Neural progenitor cell (in vitro differentiated cells): ENCODE measurements at places on chromosomes 2 and 18.

- peak; percentile 70 for DNase-seq
These were observed 189.3 kb upstream of the MYT1L start for GRCh38 chr2:2520401-2520811.

DNA sequence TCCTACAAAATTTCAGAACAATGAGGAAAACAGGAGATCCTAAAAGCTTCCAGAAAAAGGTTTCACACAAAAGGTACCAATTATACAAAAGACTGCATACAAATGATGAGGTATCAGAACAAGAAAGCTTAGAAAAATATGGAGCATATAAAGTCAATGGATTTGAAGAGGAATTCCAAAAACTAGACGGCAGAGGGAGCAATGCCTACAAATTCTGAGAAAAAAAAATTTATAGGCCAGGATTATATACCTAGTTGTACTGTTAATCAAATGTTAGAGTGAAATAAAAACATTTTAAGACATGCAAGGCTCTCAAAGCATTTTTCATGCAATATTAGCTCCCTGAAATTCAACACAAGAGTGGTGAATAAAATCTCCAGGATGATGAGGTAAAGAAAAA, 106.2 kb downstream of the ZRANB3 start:
- DNase-seq: no peak

DNA sequence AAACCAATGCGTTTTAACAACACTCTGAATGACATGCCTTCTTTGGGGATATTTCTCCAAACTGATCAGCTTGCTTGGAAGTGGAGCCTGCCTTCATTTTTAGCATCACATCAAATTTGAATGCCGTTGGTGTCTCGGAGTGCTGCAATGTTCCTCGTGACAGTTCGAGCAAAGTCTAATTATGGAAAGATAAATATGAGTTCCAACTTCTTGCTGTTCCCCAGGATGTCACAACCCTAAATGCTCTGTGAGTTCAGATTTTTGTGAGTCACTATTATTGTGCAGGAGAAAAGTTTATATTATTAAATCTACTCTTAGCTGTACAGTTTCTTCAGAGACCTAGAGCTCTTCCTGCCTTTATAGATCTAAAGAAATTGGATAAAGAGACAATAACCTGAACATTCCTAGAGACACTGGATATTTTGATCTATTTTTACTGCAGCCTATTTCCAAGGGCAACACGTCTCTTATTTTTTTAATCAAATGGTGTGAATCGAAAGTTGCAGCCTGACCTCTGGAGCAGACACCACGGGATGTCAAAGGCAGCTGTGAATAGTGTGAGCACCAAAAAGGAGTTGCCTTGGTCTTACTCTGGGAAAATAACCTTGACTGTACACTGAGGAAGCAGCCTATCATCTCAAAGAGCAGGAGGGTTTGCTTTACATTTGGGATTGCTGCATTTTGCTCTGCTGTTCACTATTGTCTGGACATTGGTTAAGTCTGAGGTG, 330.1 kb downstream of the TDRD15 start:
- no peak for DNase-seq

- DNase-seq: no peak
These were observed 107.8 kb upstream of the COL5A2 start for GRCh38 chr2:189287363-189287762.

DNA sequence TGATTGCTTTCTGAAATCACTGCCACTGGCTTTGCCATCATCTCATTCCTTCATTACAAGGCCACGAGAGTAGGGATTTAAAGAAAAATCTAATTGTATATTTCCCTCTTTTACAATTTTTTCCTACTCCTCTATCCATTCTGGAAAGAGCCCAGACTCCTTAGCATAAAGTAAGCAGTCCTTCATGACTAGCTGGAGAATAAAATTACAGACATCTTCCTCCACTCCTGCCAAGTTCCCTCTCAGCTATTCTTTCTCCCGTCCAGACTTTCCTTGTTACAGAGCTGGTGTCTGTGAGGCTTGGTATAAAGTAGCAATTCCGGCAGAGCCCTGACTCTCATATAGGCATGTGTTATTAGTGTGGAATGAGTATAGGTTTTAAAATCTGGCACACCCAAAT, 806.8 kb downstream of the PLCL1 start:
- no peak for DNase-seq

- DNase-seq: peak; percentile 64
These were observed 90.5 kb downstream of the TMEM18 start for GRCh38 chr2:586641-587076.

GRCh38 chr2:171521361-171522051, 768 bp upstream of the CYBRD1 start:
- DNase-seq: no peak

- DNase-seq: peak; percentile 12
These were observed 618 bp upstream of the CHN1 start for GRCh38 chr2:175005733-175006264.

DNA sequence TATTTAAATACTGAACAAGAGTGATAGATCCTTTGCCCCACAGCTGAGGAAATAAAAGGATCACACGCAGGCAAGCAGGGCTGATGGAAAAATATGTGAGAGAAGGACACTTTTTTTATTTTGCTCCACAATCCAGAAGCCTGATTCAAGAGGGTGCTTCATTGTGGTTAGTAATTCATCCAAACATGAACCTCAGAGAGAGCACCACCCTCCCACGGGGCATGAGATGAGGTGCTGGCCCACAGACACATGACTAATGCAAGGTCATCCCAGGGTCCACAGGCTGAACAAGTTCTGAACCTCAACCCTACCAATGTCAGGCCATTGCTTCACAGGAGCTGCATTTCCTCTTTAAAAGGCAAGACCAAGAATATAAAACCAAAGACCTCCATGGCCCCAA, 239.6 kb downstream of the MREG start:
- no peak for DNase-seq
